HEK293T (cell line): ENCODE measurements at places on chromosomes 5 and 9.

DNA sequence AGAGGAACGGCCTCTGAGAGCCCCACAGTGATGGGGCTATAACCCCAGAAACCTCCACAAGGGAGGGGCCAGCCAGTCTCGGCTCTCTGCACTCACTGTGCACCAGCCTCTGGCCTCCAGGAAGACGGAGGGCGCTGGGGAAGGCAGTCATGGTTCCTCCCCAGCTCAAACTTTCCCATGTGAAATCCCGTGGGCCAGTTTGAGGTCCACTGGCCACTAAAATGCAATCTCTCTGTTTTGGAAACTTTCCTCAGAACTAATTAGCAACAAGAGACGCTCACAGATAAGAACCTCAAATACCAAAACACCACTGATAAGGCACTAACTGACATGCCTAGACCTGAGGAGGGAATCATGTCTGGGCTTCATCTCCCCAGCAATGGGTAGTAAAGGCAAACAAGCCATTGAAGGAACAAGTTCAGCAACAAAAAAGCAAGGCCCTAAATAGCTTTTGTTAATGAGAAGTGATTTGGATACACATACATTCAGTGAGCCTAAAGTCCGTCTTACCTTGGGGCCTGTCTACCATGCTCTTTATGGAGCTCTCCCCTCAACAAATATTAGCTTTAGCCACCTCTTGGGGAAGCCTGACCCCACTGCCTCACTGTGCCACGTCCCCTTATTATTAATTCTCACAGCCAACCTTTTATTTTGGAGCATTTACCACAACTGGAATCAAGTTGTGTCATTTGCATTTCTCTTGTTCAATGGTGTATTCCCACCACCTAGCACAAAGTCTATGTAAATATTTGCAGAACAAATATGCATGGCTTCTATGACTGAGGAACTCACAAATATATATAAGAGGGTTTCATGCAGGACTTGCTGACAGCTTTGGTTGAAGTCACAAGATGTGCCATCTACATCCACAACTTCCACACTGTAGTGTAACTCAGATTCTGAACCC lies 56.1 kb upstream of the GLRX start:
- no peak for DNase-seq

DNA sequence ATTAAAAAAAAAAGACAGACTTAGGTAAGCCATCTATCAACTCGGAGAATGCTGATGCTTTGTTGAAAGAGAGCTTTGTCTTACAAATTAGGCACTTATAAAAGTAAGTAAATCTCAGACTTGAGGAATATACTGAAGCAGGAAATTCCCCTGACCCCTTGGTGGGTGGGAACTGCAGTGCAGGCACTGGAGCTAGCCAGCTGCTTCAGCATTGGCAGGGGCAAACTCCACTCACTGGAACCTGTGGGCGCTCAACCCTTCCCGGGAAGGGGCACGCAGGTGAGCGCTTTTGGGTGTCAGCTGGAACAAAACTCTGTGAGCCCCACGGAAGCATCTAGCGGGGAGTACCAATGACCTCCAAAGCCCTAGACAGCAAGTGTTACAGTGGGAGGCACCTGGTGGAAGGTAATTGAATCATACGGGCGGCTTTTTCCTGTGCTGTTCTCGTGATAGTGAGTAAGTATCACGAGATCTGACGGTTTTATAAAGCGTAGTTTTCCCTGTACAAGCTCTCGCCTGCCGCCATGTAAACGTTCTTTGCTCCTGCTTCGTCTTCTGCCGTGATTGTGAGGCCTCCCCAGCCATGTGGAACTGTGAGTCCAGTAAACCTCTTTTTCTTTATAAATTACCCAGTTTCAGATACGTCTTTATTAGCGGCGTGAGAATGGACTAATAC lies 628.0 kb upstream of the CDH18 start:
- no peak for DNase-seq

DNA sequence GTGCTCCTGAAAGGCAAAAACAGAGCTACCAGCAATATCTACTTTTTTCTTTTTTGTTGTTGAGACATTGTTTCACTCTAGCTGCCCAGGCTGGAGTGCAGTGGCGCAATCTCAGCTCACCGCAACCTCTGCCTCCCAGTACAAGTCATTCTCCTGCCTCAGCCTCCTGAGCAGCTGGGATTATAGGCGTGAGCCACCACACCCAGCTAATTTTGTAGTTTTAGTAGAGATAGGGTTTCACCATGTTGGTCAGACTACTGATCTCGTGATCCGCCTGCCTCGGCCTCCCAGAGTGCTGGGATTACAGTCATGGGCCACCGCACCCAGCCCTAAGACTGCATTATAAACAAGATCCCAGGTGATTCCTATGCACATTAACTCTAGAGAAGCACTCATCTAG lies 17.0 kb downstream of the PLPP1 start:
- DNase-seq: no peak

DNA sequence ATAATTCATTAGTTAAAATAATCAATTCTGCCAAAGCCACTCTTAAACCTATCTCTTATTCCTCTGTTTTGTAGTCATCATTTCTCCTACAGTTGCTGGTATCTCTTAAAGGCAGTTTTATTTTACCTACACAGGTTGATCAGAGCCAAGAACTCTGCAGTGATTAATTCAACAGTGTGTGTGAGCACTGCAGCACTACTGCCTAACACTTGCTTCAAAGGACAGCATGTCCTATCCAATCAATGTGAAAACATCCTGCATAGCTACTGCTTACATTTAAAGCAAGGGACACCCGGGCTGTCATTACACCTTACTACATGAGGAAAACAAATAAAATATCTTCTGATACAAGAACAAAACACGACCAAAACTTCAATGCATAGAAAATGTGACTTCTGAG lies 45.1 kb upstream of the HK3 start:
- no peak for DNase-seq

DNA sequence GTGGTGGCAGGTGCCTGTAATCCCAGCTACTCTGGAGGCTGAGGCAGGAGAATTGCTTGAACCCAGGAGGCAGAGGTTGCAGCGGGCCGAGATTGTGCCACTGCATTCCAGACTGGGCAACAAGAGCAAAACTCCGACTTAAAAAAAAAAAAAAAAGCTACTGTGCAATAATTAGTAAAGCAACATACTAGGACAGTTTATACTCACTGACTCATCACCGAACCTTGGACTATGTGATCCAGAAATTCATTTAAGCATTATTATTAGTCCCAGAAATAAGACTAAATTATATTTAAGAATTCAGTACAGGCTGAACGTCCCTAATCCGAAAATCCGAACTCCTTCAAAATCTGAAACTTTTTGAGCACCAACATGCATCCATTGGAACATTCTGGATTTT lies 37.8 kb downstream of the GOLPH3 start:
- no peak for DNase-seq

- no peak for DNase-seq
Measured at GRCh38 chr5:155735388-155735787, 591.6 kb upstream of the SGCD start.

DNA sequence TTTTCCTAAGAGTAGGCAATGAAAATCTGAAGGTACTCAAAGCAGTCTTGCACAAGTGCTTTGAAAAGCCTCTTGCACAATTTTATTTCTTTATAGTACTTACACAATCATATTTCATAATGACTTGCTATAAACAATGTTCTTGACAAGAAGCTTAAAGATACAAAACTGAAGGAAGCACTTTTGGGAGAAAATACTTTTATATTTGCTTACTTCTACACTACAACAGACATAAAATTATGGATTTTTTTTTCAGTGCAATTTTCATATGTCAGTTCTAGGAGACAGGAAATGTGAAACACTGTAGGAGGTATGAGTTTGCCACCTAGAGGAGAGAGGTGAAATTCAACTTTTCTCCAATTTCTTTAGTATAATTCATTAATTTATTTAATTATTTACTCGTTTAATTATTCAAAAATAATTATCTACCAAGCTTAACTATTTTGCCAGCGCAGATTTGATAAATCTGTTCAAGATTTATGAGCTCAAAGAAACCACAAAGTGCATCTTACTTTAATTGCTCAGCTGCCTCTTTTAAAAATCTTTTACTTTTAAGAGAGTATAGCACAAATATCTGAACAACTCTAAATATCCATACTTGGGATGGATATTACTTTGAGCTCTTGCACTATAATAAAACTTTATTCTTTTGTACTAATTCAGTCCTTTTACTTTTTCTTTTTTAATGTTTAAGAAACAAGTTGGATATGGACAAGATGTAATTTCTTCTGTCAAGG lies 29.0 kb upstream of the CDKN2B start:
- no peak for DNase-seq

DNA sequence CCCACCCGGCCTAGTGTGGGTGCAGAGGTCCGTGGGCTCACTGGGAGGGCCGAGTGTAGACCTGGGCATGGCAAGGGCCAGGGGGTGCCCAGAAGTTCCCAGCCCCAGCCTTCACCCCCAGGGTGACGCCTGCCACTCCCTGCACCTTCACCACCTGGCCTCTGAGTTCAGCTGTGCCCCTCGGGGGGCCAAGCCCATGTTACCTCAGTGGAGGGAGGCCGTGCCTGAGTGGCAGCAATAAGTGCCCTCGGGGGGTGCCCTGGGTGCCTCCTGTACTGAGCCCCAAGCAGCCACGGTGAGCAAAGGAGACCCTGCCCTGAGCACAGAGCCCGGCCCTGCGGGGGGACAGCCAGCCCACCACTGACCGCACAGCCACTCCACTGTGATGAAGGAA lies 10.3 kb upstream of the FCN2 start:
- no peak for DNase-seq

DNA sequence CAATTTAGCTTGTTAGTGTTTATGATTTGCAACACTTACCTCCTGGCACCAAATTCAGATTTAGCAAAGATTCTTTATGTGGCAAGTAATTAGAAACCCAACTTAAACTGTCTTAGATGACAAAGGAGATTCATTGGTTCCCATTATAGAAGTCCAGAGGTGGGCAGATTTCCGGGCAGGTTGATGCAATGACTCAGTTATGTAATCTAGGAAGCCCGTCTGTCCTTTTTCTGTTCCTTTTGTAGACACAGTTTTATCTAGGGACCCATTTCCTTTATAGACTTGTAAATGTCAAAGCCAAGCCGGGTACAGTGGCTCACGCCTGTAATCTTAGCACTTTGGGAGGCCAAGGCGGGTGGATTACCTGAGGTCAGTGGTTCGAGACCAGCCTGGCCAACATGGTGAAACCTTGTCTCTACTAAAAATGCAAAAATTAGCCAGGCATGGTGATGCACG lies 20.3 kb upstream of the ANKRD33B start:
- DNase-seq: no peak

DNA sequence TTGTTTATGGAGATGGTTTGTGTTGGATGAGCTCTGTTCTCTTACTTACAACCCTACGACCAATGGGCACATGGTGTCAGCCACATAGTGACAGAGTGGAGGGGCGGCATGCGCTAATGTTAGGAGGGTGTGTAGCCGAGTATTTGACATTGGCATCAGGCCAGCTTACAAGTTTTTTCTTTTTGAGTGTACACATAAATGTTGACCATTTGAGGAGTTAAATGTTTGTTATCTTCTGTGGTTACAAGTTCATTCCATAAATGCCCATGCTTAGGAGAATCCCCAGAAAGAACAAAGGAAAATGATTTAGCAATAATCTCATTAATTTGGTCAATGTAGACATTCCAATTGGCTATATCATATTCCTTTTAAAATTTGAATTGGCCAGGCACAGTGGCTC lies 180.1 kb upstream of the ELL2 start:
- DNase-seq: no peak

GRCh38 chr9:73531658-73532057 lies 380.0 kb downstream of the ANXA1 start:
- DNase-seq: no peak

GRCh38 chr5:125277494-125278154 lies 531.2 kb upstream of the ZNF608 start:
- DNase-seq: peak; percentile 52

DNA sequence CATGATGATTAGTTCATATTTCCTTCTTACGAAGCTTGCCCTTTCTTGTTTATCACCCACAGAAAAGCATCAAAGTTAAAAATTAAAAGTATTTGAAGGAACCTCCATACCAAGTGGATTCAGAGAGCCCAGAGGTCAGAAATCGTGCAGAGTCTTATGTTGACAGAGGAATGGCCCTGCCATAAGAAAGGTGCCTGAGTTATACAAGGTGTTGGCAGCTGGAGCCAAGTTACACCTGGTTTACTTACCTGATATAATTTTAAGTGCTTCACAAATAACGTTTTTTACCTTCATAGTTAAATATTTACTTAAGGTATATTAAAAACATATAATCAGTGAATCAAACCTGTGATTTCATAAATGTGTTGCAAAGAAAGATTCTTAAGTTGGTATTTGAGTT lies 42.3 kb upstream of the DHFR start:
- DNase-seq: no peak

DNA sequence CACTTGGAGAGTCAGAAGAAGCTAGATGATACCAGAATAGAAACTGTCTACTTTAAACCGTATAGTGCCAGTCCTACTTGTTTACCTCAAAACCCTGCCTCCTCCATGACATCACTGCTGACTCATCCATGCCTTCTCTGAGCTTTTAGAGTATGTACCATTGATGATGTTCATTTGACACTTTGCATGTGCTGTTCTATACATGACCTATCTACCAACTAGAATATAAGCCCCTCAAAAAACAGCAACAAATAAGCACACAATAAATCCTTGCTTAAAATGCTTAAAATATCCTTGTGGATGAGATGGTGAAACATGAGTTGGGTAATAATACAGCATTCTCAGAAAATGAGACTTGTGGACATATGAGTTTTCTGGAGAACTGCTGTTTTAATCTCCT lies 2.6 kb downstream of the CTNNAL1 start:
- DNase-seq: no peak

DNA sequence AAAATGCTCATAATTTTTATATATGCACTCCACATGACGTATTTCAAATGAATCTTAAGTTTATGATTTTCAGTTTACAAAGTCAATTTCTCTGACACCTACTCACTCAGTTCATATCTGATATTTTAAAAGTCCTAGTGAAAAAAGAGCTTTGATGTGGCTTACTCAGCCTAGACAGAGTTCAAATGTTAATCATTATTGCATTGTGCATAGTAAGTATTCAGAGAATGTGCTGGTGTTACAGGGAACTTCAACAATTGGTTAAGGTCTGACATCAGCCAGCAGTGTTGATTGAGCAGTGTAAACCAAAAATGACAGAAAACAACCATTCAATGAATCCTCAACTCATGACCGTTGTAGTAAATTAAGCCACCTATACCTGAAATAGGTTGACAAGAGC lies 147.2 kb upstream of the LHFPL2 start:
- DNase-seq: no peak

DNA sequence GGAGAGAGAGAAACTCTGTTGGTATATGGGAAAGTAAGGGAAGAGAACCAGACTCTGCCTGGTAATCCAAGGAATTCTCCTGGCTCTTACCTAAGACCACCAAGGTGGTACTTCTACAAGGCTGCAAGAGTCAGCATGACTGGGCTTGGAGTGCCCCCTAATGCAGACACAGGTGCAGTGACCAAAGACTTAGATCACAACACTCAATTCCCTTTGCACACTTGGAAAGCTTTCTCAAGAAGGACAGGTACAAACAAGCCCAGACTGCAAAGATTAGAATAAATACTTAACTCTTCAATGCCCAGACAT lies 25.2 kb downstream of the UGT3A2 start:
- no peak for DNase-seq

DNA sequence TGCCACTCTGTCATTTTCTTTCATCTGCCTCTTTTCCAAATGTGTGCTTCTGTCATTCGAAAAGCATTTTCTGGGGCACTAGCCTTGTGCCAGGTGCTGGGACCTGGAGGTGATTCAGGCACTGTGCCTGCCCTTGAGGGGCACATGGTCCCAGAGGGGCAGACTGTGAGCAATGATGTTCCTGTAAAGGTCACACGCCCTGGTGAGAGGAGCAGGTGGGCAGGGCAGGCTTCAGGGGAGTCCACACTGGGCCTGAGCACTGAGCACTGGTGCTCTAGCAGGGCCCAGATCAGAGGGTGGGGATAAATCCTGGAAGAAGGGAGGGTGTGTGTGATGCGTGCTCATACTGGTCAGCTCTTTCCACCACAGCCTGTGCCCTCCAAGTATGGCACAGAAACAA lies 77.8 kb downstream of the COL15A1 start:
- DNase-seq: no peak
